ENCODE measurements at places on chromosomes 5 and 9.
A peak's percentile ranks its signal among the peaks of the same experiment; 100 is the strongest.

DNA sequence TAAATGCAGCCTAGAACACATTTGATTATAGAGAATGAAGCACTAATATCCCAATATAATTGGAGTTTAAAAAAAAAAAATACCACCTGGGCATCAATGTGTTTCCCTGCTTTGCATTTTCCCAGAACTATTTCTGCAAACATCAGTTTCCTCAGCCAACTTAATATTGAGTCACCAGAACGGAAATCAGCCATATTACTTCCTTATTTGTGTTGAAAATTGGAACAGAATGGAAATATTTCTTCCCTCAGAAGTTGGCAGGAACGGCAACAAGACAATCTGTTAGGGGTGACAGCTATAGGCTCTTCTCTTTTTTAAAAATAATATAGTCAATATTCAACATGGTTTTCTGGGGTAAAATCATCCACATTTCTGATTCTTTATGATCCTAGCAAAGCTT is 4.0 kb downstream of the MFAP3 start:
- DNase-seq, result peak; percentile 49

- DNase-seq, result no peak
Observed at GRCh38 chr5:105907016-105907415, 1763.7 kb downstream of the EFNA5 start.

DNA sequence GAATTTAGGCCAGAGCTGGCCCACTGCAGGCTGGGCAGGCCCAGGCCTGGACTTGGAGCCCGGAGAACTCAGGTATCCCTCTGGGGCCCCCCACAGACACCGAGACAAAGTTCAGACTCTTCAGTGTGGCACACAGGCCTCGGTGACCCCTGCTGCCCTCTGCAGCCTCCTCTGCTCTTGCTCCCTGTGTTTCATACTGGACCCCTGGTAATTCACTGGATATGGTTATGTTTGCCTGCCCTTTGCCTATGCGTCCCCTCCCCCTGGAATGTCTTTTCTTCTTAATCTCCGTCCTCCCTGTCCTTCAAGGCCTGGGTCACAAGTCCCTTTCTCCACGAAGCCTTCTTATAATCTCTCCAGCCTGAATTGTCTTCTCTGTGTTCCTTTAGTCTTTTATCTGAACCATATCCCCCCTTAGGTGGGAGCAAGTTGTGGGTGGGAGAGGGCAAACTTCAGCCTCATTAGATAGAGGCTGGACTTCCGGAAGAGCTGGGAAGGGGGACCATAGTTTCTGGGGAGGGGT is 30.1 kb downstream of the GSN start:
- DNase-seq, result no peak

DNA sequence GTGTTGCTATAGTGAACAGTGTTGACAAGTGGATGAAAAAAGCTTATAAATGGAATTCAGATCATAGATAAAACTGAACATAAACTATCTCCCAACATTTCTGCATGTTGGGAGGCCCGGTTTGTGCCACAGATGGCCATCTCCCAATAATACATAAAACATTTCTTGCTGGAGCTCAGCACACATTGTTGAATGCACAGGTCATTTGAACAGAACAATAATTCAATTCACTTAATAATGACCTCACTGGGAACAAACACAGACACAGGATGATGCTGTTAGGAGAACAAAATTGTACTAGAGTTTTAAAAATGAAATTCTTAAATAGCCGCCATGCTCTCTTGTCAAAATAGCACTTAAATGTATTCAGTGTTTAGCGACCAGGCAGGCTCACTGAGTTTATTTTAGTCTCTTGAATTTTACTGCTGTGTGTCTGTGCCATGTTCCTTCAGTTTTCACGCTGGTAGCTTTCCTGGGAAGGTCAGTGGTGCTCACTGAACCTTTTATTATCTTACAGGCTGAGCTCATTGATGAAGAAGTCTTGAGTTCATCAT is 85.0 kb upstream of the SSBP2 start:
- no peak for DNase-seq

DNA sequence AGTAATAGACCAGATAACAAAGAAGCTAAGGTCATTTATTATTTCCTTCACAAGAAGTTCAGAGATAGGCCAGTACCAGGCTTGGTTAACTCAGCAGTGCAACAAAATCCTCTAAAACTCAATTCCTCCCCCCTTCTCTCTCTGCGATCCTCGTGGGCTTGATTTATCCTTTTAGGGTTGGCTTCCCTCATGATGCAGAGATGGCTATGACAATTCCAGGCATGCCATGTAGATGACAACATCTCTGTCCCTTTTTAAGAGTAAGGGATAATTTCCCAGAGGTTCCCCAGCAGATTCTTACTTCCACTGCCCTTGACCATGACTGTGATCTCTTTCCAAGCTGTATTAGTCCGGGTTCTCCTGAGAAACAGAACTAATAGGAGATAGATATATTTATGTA is 28.7 kb upstream of the DAP start:
- DNase-seq, result no peak

DNA sequence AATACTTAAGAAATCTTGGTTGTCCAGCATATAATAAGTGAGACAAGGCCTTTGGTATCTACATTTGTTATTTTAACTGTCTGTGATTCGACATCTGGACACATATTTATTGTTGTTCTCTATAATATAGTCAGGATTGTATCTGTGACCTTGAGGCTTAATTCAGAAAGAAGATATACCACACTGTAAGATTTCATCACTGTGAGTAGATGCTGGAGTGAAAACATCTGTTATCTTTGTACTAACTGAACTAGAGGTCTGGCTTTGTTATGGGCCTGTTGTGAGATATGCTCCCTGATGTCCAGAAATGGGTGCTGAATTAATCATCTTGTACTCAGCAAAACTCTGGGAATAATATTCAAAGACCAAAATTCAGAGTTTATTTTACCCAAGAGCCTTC is 148.5 kb downstream of the ISOC1 start:
- DNase-seq, result no peak

DNA sequence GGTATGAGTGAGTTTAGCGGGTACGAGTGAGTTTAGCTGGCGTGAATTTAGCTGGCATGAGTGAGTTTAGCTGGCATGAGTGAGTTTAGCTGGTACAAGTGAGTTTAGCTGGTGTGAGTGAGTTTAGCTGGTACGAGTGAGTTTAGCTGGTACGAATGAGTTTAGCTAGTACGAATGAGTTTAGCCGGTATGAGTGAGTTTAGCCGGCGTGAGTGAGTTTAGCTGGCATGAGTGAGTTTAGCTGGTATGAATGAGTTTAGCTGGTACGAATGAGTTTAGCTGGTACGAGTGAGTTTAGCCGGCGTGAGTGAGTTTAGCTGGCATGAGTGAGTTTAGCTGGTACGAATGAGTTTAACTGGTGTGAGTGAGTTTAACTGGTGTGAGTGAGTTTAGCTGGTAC is 41.0 kb downstream of the PNPLA7 start:
- no peak for DNase-seq

DNA sequence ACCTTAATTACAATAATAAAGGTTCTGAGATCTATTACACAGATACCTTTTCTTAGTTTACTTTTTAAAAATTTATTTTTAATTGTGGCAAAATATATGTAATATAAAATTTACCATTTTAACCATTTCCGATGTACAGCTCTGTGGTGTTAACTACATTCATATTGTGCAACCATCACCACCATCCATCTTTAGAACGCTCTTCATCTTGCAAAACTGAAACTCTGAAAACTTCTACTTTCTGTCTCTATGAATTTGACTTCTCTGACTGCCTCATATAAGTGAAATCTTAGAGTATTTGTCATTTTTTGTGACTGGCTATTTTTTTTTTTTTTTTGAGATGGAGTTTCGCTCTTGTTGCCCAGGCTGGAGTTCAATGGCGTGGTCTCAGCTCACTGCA is 26.8 kb downstream of the WWC1 start:
- DNase-seq, result no peak

DNA sequence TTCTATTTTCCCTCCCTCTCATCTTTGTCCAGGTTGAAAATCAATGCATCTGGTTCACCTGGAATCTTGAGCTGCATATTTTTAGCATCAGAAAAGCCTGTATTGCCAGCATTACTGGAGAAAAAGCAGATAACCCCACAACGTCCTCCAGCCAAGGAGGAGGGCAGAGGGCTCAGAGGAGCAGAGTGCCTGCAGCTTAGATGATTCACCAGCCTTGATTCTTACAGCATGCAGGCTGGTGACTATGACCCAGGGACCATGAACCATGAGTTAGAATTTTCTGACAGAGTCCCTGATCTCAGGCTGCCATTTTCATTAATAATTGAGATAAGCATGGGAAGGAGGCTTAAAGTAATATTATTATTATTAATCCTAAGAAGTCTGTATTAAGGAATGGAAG is 278.2 kb downstream of the BRINP1 start:
- no peak for DNase-seq

- DNase-seq, result peak; percentile 60
Observed at GRCh38 chr5:150801117-150801927, 22.8 kb downstream of the SMIM3 start.

- DNase-seq, result no peak
Observed at GRCh38 chr5:135491552-135492318, 39.6 kb upstream of the TIFAB start.

DNA sequence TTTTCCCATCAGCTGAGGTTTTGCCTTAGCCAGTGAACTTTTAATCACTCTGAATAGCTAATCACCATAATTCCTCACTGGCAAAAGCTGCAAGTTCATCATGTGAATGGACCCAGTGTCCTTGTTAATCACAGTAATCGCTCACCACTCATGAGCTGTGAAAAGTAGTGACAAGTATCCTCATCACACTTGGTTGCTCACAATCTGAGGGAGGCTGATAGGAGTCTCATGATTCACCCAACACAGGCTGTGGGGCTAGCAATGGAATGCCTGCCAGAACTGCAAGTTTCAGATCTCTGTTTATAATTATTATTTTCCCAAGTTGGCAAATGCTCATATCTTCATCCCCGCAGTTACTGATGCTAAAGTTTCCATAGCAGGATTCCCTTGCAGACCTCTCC is 467.2 kb downstream of the KIF4B start:
- DNase-seq, result no peak

DNA sequence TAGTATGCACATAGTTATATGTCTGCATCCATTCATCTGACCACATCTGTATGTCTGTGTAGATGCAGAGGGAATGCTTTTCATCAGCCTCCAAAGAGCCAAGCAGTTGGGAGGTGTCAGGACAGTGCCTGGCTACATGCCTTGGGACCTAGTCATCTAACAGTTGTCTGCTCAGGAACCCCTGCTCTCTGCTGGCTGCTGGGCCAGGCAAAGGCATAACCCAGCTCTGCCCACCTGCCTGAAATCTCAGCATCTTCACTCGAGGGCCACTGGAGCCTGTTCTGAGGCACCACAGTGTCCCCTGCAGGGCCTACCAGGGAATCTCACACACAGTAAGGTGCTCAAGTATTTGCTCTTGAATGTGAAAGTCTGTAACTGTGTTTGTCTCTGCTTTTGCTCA is 3.7 kb downstream of the C9orf50 start:
- no peak for DNase-seq

- DNase-seq, result no peak
Observed at GRCh38 chr9:119556129-119556875, 187.1 kb upstream of the BRINP1 start.

DNA sequence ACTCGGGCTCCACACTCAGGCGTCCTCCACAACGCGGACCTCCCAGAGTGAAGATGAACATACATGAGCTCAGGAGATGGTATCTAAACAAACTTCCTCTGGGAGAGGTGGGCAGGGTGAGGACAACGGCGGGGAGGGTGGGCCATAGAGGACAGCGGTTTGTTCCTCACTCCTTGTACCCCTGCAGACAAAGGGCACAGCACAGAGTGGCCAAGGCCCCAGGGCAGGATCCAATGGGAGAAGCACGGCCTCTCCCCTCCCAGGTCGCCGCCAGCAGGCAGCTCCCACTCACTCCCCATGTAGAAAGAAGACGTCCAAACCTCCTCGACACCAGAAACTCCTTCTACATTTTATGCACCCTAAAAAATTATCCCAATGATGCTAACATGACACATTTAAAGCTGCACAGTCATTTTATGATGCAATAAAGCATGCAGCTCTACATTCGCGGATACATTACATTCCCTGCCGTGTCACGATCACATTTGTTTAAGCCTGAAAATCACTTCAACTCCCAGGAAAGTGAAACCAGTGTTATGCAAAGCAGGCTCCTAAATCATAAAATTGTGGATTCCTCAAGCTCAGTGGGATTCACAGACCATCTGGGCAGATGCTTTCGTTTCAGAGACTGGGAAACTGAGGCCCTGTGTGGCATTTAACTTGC is 87.5 kb upstream of the SARDH start:
- DNase-seq, result no peak

All from AML-193 (cell line).